AG04450 (cell line): ENCODE measurements at places on chromosomes 4 and X.
A peak's percentile ranks its signal among the peaks of the same experiment; 100 is the strongest.

DNA sequence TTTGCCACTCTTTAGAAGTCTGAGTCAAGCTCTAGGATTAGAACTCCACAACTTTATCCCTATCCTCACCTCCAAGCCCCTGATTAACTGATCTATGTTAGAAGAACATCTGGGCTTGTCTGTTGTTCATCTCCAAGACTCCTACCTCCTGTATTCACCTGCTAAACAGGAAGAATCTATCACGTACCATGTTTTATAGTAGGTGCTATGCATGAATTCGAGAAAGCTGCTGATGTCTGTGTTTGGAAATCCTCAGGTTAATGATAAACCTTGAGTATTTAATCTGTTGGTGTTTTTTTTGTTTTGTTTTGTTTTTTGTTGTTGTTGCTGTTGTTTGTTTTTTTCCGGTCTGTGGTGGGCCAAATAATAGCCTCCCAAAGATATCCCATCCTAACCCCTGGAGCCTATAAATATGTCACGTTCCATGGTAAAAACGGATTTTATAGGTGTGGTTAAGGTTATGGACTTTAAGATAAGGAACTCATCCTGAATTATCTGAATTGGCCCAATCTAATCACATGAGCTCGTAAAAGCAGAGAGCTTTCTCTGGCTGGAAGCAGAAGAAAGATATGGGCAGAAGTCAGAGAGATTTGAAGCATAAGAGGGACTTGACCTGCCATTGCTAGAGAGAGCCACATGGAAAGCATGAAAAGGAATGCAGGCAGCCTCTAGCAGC lies 101.2 kb upstream of the DUSP21 start:
- DNase-seq: no peak

- no peak for DNase-seq
Observed at GRCh38 chr4:46944345-46944744, 35.3 kb upstream of the COX7B2 start.

DNA sequence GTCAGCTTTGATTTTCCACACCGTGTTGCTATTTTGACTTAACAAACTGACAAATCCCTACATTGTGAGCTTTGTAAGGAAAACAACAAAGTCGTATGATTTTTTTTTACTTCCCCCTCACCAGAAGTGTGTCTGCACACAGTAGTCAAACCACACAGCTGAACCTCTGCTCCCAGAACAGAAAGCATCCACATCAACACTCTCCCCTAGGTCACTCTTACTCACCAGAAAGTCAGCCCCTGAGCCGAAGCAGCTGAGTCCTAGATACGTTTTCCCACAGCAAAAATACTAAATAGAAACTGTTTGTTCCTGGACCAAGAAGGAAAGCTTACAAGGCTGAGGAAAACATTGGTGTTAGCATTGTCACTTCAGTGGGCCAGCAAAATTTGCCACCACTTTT lies 305.7 kb downstream of the DHX15 start:
- no peak for DNase-seq

DNA sequence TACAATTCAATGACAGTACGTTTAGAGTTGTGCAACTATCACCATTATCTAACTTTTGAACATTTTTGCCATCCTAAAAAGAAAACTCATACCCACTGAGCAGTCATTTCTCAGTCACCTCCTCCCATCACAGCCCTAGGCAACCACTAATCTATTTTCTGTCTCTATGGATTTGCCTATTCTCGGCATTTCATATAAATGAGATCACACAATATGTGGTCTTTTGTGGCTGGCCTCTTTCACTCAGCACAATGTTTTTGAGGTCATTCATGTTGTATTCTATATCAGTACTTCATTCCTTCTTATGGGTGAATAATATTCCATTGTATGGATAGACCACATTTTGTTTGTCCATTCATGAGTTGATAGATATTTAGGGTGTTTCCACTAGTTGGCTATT lies 103.0 kb downstream of the PPEF1 start:
- DNase-seq: no peak

DNA sequence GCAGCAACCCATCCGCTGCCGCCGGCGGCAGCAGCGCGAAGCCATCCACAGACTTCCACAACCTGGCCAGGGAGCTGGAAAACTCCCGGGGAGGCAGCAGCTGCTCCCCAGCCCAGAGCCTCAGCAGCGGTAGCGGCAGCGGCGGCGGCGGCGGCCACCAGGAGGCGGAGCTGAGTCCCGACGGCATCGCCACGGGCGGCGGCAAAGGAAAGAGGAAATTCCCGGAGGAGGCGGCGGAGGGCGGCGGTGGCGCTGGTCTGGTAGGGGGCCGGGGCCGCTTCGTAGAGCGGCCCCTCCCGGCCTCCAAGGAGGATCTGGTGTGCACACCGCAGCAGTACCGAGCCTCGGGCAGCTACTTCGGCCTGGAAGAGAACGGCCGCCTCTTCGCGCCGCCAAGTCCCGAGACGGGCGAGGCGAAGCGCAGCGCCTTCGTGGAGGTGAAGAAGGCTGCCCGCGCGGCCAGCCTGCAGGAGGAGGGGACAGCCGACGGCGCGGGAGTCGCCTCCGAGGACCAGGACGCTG lies 4.9 kb downstream of the PRDM8 start:
- DNase-seq: no peak

DNA sequence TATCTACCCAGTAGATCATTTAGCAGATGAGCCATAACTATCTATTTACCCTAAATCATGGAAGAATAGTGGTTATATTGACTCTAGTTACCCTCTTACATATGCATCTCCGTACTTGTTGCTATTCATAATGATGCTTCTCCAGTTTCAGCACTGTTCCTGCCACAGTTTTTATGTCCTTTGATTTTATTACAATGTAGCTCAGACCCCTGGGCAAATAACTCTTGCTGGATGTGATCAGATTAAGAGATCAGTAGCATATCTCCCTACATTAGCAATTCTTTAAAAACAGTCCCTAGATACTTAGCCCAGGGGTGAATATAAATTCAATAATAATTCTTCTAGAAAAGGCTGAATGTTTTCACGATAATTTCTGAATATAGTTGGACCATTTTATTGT lies 696.5 kb downstream of the ADGRL3 start:
- no peak for DNase-seq

DNA sequence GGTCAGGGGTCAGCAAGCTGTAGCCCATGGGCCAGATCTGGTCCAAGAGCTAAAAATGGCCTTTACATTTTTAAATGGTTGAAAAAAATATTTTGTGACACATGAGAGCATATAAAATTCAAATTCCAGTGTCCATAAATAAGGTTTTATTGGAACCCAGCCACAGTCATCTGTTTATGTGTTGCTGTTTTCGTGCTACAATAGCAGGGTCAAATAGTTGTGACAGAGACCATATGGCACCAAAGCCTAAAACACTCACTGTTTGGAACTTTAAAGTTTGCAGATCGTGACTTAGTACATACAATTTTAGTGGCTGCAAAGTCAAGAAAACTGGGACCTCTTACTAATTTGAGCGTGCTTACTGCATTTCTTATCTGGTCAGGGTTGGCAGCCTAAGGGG lies 29.2 kb downstream of the LAMP2 start:
- no peak for DNase-seq

GRCh38 chr4:183960046-183960420 lies 54.9 kb downstream of the STOX2 start:
- DNase-seq: peak; percentile 8

DNA sequence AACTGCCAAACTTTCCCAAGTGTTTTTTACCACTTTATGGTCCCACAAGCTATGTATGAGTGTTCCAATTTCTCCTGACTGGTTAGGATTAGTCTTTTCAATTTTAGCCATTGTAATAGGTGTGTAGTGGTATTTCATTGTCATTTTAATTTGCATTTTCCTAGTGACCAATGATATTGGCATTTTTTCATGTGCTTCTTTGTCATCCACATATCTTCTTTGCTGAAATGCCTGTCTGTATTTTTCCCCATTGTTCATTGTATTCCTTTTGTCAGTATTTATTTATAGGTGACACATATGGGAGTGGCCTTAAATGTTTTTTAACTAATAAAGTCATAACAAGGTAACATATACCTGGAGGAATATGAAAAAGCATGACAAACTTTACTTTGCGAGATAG lies 9.2 kb upstream of the UBE2D3 start:
- no peak for DNase-seq

DNA sequence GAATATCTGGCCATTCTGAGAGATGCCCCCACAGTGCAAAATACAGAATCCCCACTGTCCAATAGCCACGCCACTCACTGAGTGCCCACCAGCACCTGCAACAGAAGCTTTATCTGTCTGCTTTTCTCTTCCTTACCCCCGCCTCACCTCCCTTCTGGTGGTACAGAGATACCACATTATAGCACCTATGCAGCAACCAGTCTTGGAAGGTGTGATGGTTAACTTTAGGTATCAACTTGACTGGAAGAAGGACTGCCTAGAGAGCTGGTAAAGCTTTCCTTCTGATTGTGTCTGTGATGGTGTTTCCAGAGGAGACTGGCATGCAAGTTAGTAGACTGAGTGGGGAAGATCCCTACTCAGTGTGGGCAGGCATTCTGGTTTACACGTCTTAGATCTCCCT lies 61.8 kb upstream of the TXK start:
- no peak for DNase-seq

GRCh38 chrX:15216280-15216679 lies 53.6 kb downstream of the ASB9 start:
- no peak for DNase-seq

GRCh38 chr4:11474146-11474545 lies 45.5 kb upstream of the HS3ST1 start:
- no peak for DNase-seq

GRCh38 chr4:154234576-154234975 lies 257.0 kb downstream of the DCHS2 start:
- no peak for DNase-seq

- no peak for DNase-seq
Observed at GRCh38 chrX:55867708-55868107, 150.2 kb downstream of the RRAGB start.

DNA sequence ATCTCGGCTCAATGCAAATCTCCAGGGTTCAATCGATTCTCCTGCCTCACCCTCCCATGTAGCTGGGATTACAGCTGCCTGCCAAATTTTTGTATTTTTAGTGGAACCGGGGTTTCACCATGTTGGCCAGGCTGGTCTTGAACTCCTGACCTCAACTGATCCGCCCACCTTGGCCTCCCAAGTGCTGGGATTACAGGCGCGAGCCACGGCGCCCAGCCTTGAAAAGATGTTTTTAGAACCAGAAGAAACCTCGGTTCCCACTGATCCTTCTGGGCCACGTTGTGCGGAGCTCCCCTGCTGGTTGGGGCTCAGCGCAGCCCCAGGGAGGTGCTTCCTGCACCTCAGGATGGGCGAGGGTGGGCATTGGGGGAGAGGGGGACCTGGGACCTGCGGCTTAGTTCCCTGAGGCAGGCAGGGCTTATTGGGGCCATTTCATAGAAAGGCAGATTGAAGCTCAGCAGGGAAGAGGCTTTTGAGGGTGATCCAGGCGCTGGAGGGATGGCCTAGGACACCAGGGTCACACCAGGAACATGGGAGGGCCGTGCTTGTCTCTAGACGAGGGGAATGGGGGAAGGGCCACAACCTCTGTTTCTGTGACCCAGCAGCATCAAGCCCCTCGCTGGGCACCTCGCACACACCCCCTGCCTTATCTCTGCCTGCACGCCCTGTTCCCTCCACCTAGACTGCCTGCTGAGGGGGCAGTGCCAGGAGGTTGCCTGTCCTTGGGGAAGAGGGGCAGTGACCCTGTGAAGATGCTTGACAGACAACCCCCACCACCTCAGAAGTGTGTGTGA lies 6.3 kb upstream of the ADD1 start:
- DNase-seq: no peak

DNA sequence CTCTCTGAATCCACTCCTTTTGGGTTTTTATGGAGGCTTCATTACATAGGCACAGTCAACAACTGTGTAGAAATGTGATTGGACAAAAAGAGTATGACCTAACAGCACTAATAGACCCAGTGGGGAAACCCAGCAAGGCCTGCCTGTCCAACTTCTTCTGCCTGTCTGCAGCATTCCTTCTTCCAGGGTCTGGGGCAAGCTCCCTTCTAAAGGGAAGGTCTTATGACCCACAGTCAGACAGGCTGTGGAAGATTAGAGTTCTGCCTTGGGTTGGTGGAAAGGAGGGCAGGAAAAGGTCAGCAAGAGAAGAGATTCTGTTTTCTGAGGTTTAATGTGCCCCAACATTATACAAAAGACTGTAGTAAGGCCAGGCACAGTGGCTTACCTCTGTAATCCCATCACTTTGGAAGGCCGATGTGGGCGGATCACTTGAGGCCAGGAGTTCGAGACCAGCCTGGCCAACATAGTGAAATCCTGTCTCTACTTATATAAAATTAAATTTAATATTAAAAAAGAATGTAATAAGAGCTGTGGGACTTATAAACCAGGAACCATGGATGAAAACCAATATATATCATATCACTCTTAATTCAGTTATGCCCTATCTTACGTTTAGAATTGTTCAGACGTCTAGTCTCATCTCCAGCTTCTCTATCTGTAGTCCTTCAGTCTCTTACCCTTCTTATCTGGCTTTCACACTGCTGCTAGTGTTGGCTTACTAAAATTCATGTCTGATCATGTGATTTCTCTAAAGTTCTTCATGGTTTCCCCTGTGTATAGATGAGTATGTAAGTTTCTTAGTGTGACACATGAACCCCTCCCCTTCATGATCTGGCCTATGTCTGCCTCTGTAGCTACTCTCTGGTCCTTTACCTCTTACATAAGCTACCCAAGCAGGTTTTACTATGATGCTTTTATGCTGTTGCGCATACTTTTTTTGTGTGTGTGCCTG lies 6.2 kb downstream of the CLCN3 start:
- no peak for DNase-seq

GRCh38 chrX:65196758-65197360 lies 220.6 kb upstream of the ZC4H2 start:
- DNase-seq: no peak

DNA sequence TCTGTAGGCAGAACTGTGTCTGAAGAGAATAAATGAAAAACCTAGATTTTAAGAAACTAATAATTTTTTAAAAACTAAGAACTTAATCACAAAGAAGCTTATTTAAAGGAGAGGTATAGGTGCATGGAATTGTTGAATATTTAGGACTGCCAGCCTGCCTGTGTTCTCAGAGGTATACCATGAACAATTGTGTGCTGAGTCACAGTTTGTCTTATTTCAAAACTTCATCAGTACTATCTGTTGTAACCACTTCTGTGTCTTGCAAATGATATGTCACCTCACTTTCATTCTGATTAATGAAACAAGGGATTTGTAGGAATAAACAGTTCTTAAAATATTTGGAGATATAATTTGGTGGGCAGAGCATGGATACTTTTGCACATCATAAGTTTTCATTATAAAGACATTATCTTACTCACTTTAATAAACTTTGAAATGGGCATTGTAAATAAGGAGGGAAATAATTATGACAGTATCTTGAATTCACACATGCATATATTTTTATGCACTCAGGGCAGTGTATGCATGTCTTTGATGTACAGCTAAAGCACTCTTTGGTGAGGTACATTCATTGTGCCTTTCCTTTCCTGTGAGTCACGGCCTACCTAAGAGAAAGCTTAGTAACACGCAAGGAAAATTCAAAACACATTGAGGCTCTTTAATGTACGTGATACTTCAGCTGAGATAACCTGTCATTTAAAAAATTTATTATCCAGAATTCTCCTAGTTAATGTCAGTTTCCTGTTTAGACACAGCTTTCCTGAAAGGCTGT lies 31.7 kb downstream of the STOX2 start:
- no peak for DNase-seq
